ENCODE measurements at places on chromosomes 7 and 10. TPM values are rescaled to one million over a fixed set of nuclear protein-coding genes. Genes with fewer than 3 reads are reported as not detected.

EPHB4 gene
- total RNA-seq: 58.1 TPM

ANKRD61 gene
- total RNA-seq: not detected

VGF gene
- 0.59 TPM for total RNA-seq

PRSS1 gene
- not detected for total RNA-seq

ZNF853 gene
- total RNA-seq: 3.9 TPM

SOSTDC1 gene
- 27.5 TPM for total RNA-seq

ABCB8 gene
- 42.3 TPM for total RNA-seq

EPHA1 gene
- 60.9 TPM for total RNA-seq

UNCX gene
- not detected for total RNA-seq

ZNF804B gene
- not detected for total RNA-seq

LRRC61 gene
- 16.9 TPM for total RNA-seq

ACSM6 gene
- total RNA-seq: 4.7 TPM

SH2B2 gene
- 6.5 TPM for total RNA-seq

PNLIPRP3 gene
- 50.2 TPM for total RNA-seq

GIMAP6 gene
- 4.6 TPM for total RNA-seq

RBP3 gene
- total RNA-seq: not detected

SGCE gene
- 6.3 TPM for total RNA-seq

CYP2C18 gene
- total RNA-seq: 15.2 TPM

GPR22 gene
- total RNA-seq: not detected

UPK3BL2 gene
- 9.3 TPM for total RNA-seq

DNAJC1 gene
- total RNA-seq: 30.6 TPM

PURB gene
- total RNA-seq: 39.3 TPM

TMEM270 gene
- not detected for total RNA-seq

KCNH2 gene
- not detected for total RNA-seq

SUN3 gene
- not detected for total RNA-seq

AASS gene
- total RNA-seq: 16.1 TPM

COBL gene
- total RNA-seq: 156 TPM

FAM25G gene
- 26.2 TPM for total RNA-seq

LGI1 gene
- not detected for total RNA-seq

ASB4 gene
- total RNA-seq: 0.31 TPM

AGAP6 gene
- 17.4 TPM for total RNA-seq

RGR gene
- not detected for total RNA-seq

LRMDA gene
- total RNA-seq: 2.9 TPM

Data from suprapubic skin (tissue), 4 donors.